Stimulated activated CD4-positive, alpha-beta T cell treated with anti-CD3 and anti-CD28 coated beads, Interleukin-1b, Interleukin-23, amount 100 ng/mL, for 1 hour (primary cell): ENCODE measurements at places on chromosomes 5 and 9.

- no peak for DNase-seq
These were observed 2.2 kb upstream of the CDX1 start for GRCh38 chr5:150164211-150164980.

- no peak for DNase-seq
These were observed 39.3 kb downstream of the TTLL11 start for GRCh38 chr9:122053567-122054350.

DNA sequence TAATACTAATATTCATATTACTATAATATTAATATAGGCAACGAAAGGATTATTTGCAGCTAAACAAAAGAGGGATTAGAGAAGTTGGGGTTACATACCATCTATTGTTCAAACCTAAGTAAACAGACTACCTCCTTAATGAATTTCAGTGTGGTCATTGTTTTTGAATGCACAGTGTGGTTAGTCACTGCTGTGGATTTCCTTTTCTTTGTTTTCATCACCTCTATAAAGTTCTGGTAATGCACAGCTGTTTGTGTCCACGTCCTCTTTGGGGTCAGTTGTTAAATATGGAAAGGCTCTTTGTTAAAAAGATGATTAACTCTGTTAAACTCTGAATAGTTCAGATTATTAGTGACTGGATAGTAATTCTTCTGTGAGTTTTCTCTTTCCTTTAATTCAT, 233.6 kb downstream of the MAST4 start:
- DNase-seq: no peak

DNA sequence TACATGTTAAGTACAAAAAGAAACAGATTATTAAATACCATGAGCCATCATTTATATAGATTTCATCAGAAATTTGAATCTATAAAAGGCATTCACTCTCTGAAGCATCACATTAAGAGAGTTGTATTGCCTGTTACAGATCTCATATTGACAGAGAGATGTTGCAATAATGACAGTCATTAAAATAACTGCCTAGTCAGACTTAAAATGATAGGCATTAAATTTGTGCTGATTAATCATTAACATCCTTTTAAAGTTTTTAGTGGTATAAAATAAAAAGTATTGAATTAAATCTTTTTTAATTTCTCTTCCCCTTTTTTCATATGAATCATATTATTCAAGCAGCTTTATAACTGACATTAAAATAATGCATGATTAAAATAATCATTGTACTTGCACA, 404.9 kb upstream of the FAM174A start:
- no peak for DNase-seq

GRCh38 chr5:53357439-53357838, 123.0 kb upstream of the FST start:
- no peak for DNase-seq

DNA sequence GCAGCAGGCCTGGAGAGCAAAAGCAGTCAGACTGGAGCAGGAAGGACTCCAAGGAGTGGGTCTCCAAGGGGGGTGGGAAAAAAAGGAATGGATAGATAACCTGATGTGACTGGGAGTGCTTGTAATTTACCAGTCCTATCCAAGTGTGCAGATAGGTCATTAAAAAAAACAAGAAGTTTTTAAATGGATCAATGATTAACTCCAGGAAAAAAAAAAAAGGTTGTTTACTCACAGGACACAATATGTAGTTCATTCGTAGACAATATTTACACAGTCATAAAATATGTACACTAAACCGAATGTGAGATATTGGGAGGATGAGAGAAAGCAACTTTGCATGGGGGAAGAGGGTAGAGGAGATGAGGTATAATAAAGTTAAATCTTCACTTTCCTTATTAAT, 20.4 kb downstream of the ZBTB5 start:
- DNase-seq: no peak

- DNase-seq: no peak
These were observed 127.0 kb upstream of the GDNF start for GRCh38 chr5:37966871-37967270.
